ENCODE measurements at places on chromosomes 7 and 10.

GRCh38 chr10:111498560-111498959 lies 421.7 kb downstream of the ADRA2A start:
- DNase-seq = no peak

DNA sequence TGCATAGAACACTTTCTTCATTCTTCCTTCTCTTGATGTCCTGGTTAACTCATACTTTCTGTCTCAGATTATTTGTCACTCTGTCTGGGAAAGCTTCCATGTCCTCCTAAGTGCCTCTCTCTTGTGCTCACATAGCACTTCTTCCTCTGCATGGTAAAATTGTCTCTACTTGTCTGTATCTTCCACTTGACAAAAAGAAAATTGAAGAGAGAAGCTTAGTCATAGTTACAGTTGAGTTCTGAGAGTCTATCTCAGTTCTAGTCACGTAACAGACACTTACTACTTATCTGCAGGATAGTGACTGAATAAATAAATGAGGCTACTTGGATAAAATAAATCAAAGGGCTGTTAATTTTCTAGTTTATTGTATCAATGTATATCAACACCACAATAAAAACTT lies 458.1 kb downstream of the HTR7 start:
- no peak for DNase-seq

- DNase-seq = no peak
Measured at GRCh38 chr7:2732388-2732787, 44.4 kb downstream of the AMZ1 start.

GRCh38 chr10:46293832-46294640 lies 7.2 kb downstream of the ANTXRL start:
- no peak for DNase-seq

- DNase-seq = no peak
Measured at GRCh38 chr10:69239816-69240434, 19.8 kb downstream of the HKDC1 start.

GRCh38 chr10:128875956-128876736 lies 590.9 kb upstream of the MGMT start:
- no peak for DNase-seq

- no peak for DNase-seq
Measured at GRCh38 chr10:123621916-123622315, 44.2 kb upstream of the GPR26 start.

- no peak for DNase-seq
Measured at GRCh38 chr7:40755438-40755837, 620.6 kb downstream of the SUGCT start.

DNA sequence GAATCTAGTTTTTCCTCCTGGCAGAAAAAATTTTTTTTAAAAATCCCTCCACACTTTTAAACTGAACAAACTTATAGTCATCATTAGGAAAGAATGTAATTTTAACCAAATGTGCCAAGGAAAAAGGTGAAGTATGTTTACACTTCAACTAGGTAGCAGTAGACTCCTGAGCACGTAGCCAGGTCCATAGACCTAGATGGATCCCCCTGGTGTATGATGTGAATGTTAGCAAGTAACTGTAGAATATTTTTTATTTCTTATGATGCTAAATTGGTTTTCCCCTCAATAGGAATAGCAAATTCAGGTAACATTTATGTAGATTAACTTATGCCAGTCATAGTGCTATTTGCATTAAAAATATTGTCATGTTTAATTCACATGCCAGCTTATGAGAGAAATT lies 19.6 kb downstream of the CABCOCO1 start:
- DNase-seq = no peak

- DNase-seq = no peak
Measured at GRCh38 chr10:49679480-49679893, at the start of gene C10orf53. C10orf53 (plus strand) TSS chr10:49679651; CDS start chr10:49679698, 47 bp downstream.

All from CD4-positive, alpha-beta T cell treated with Interleukin-4 for 1 hour (primary cell).